ENCODE measurements at places on chromosomes 11 and 22.
A peak's percentile ranks its signal among the peaks of the same experiment; 100 is the strongest.

GRCh38 chr11:93498161-93498560 is 45.0 kb downstream of the SMCO4 start:
- no peak for DNase-seq

GRCh38 chr11:62592146-62592815 is 958 bp upstream of the TUT1 start:
- DNase-seq, result no peak

- DNase-seq, result no peak
These were observed 5.3 kb downstream of the MALAT1 start for GRCh38 chr11:65503949-65504673.

DNA sequence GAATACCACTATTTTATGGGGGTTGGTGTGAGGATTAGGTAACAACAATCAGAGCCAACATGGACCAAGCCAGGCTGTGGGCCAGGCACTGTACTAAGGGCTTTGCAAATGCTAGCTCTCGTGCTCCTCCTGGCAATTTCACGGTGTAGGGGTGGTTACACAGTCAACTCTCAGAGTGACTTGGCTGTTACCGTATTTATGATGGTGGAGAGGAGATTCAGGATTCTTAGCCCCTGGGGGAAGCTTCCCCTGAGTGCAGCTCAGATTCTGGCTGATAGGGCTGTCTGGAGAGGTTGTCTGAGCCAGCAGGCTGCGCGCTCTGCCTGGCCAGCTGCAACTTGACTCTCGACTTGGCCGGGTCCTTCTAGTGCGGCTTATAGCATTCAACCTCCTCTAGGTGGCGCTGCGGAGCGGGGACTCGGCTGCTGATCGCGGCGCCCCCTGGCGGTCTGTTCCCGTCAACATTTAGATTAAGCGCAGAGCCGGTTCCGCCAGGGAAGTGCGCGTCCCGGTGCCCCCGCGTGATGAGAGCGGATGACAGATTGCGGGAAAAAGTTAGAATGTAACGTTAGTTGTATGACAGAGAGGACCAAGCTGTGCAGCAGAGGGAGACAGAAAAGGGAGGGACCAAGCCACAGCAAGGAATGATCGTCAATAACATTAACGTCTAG is 4.5 kb upstream of the NCF4 start:
- DNase-seq, result peak; percentile 96

GRCh38 chr11:45748801-45749200 is 56.1 kb upstream of the SLC35C1 start:
- DNase-seq, result no peak

- DNase-seq, result no peak
These were observed 311.2 kb upstream of the FAT3 start for GRCh38 chr11:91913407-91913806.

DNA sequence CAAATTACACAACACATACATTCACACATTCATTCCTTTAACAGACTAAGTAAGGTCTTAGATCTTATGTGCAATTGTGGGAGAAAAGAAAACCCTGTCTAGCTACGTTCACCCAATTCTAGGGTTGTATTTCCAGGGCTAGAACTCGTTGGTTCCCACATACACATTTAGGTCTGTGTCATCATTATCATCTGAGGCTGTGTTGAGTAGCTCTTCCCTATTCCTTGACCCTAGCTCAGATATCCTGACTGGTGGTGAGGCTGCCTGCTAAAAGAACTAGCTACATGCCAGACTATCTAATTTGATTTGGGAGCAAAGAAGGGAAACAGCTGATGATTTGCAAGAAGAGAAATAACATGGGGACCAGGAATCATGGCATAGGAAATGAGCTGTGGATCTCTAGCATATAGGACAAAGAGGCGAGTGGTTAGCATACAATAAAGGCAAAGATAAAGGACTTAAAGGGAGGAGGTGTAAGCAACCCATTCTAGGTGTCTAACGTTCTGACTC is 27.5 kb upstream of the OR10G7 start:
- DNase-seq, result no peak

- no peak for DNase-seq
These were observed 36.1 kb downstream of the GNB1L start for GRCh38 chr22:19818324-19819207.

DNA sequence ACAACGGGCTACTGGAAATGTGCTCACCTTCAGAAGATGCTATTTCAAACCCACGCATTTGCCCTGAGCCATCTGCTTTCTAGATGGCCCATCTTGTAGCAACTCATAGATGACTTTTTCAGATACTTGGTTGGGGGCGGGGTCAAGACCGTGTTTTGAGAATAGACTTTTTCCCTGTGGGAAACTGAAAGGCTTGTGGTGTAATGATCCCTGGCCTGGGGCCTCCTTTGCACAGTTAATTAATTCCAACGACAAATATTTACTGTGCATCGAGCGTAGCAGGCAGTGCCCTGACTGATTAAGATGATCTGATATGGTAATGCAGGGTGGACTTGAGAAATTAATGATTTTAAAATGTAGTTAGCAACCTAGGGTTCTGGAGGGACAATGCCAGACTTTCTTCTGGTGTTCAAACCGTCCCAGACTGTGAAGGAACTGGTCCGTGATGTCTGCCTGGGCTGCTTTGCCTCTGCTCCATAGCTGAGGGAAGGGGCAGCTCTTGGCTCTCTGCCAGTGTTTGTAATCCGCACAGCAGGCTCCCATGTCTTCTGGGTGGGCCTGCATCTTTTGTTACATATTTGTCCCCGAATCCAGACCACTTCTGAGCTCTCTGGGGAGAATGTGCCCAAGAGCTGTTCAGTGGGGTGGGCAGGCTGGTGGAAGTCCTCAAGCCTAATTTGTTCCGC is 84.8 kb downstream of the ADAMTS15 start:
- DNase-seq, result no peak

DNA sequence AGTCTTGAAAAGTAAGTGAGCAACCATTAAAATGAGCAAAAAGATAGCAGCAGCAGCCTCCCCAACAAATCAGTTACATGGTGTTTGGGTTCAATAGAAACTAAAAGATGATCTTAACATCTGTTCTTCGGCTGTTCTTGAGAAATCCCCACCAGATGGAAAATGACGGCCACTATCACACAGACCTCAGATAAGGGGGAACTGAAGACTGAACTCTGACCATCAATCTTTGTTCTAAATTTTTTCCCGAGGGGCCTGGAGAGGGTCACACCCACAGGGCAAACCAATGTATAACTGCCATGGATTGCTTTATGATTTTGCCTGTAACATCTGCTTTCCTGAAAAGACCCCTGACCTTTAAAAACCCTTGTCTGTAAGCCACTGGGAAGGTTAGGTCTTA is 624.8 kb upstream of the KIRREL3 start:
- no peak for DNase-seq

DNA sequence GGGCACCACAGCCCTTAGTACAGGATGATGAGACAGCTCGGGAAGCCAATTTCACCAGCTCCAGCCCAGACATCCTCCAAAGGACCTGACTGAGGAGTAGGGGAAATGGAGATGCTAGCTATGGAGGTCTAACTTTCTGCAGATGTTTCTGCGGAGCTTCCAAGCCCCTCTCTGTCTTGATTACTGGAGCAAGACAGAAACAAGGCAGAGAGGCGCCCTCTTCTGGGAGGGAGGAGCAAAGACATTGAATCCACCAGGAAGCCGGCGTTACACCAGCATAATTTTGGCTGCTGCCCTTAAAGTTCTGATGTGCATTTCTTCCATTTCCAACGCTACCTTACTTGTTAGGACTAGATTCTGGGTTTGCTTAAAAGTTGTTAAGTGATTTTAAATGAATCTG is 107.3 kb upstream of the HSD17B12 start:
- DNase-seq, result no peak

DNA sequence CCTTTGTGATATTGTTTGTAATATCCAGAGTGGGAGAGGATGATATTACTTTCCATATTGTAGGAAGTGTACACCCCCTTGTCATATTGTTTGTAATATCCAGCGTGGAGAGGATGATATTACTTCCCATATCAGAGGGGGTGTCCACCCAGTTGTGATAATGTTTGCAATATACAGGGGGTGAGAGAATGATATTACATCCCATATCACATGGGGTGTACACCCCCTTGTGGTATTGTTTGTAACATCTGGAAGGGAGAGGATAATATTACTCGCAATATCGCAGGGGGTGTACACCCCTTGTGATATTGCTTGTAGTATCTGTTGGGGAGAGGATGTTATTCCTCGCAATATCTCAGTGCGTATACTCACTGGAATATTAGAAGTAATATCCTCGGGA is 61.5 kb downstream of the PRSS23 start:
- no peak for DNase-seq

- DNase-seq, result no peak
These were observed 111.8 kb downstream of the CTNND1 start for GRCh38 chr11:57873196-57873911.

DNA sequence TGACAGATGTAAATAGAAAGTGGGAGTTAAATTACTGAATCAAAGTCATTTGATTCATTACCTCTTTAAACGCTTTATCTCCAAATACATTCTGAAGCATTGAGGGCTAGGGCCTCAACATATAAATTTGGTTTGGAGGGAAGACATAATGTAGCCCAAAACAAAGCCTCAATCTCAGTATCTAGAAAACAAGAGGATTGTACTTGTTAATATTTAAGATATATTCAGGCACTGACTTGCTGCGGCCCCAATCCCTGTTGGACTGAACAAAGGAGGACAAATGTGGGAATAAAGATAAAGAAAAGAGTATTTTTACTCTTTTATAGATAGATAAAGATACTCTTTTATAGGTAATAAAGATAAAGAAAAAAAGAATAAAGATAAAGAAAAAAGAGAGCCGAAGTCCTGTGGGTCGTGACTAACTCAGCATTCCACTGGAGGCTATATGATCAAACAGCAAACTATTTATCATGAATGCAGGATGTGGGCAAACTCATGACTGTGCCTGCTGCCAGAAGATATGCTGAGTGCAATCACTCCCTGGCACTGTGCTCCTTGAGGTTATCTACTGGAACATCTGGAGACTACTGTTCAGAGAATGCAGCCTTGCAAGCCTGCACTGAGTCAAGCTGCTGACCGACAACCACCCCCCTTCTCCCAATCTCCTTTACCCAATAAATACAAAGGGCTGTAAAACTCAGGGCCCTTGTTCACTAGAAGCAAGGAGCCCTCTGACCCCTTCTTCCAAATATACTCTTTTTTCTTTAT is 6.9 kb downstream of the OR10V1 start:
- no peak for DNase-seq

- no peak for DNase-seq
These were observed 4.6 kb upstream of the CDC42BPG start for GRCh38 chr11:64848826-64849597.

DNA sequence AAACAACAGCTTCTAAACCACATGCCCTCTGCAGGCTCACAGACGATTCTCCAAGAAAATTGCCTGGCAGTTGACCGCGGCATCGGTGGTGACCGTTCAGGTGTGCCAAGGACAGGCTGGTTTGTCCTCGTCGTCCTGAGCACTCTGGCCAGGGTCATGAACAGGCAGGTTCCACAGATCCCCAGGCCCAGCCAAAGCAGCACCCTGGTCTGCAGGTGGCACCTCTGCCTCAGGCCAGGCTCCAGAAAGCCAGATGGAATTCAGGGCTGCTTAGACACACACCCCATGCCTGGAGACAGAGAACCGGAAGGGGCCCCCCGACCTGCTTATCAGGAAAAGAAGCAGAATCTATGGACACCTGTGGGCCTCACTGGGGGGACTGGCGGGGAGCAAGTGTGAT is 338.7 kb downstream of the BRD1 start:
- no peak for DNase-seq

GRCh38 chr11:64842366-64842759 is 2.1 kb downstream of the CDC42BPG start:
- no peak for DNase-seq

DNA sequence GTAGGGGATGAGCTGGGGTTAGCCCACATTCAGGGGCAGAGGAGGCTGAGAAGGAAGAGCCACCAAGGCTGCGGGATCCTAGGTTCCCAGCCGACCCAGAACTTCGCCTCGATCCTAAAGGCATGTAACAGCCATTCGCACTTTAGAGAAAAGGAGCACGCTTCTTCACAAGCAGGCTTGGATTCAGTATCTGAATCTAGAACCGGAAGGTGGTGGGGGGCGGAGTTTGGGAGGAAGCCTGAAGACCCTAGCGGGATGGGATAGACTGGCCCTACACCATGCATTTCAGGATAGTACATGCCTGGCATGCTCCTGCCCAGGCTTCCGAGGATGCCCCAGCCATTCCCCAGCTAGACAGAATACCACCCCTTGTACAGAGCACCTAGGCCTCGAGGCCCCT is 4.4 kb downstream of the SCARF2 start:
- no peak for DNase-seq

- no peak for DNase-seq
These were observed 1291.0 kb downstream of the LRRC4C start for GRCh38 chr11:40168414-40168813.

DNA sequence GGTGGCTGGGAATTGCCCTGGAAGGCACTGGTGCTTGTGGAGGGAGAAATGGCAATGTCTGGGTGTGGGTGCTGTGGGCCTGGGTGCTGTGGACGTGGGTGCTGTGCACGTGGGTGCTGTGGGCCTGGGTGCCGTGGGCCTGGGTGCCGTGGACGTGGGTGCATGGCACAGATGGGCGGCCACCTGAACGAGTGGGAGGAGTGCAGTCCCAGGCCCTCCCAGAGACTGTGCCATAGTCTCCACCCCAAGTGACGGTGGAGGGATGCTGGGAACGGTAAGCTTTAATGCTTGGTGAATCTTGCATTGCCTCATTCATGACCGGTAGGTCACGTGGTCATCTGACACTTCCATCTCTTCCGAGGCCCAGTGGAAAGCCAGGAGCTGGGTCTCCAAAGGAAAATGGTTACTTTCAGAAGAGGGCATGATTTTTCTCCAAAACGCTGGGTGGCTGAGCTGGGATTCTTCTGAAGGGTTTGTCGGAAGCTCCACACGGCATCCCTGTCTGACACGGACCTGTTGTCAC is 28.8 kb upstream of the BRSK2 start:
- DNase-seq, result no peak

DNA sequence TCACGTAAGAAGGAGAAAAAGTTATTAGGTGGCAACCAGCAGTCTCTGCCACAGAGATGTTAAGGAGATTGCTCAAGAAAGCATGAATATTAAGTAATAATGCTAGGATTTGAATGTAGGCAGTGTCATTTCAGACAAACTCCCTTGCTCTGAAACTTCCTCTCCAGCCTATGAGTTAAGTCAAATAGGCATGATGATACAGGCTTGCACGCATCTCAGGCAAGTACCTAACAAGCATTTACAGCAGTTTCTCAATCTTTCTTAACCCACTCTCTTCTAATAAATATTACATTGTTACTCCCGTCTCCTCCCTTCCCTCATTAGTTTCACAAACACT is 72.7 kb downstream of the RAB38 start:
- DNase-seq, result no peak

Data from stimulated activated CD4-positive, alpha-beta T cell treated with anti-CD3 and anti-CD28 coated beads, Interleukin-4, amount 100 ng/mL, for 24 hours (primary cell).